ENCODE measurements at places on chromosomes 7 and 10.

DNA sequence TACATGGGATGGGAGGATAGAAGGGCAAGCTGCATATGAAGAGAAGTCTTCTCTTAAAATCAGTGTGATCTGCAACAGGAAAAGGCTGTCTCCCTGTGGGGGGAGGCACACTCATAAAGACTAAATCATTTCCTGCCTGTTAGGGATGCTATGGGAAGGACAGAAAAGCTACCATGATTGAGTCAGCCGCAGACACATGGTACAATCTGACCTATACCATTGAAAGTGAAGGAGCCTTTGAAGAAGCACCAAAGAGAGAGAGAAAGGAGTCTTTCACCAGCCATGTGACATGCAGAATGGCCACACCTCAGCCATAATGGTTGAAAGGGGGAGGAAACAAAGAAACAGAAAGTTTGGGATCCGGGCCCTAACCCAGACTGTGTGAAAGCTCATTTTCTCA lies 29.1 kb downstream of the NUDCD3 start:
- peak; percentile 30 for DNase-seq

GRCh38 chr10:4515721-4516120 lies 310.3 kb upstream of the AKR1E2 start:
- no peak for DNase-seq

DNA sequence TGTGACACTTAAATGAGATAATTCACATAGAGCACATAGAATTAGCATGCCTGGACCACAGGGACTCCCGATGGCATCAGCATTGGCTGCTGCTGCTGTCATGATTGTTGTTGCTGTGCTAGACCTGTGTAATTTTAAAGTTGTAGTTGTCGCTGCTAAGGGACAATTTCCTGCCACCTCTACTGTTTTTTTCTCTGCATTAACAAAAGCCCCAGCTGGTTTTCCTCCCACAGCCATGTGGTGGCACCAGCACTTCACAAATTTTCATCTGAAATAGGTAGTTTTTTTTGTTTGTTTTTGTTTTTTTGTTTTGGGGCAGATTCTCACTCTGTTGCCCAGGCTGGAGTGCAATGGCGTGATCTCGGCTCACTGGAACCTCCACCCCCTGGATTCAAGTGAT lies 25.4 kb upstream of the PRXL2A start:
- peak; percentile 63 for DNase-seq

GRCh38 chr10:62814756-62815380 lies 1.3 kb downstream of the EGR2 start:
- DNase-seq = no peak

GRCh38 chr10:101559596-101560297 lies 28.3 kb downstream of the POLL start:
- no peak for DNase-seq

DNA sequence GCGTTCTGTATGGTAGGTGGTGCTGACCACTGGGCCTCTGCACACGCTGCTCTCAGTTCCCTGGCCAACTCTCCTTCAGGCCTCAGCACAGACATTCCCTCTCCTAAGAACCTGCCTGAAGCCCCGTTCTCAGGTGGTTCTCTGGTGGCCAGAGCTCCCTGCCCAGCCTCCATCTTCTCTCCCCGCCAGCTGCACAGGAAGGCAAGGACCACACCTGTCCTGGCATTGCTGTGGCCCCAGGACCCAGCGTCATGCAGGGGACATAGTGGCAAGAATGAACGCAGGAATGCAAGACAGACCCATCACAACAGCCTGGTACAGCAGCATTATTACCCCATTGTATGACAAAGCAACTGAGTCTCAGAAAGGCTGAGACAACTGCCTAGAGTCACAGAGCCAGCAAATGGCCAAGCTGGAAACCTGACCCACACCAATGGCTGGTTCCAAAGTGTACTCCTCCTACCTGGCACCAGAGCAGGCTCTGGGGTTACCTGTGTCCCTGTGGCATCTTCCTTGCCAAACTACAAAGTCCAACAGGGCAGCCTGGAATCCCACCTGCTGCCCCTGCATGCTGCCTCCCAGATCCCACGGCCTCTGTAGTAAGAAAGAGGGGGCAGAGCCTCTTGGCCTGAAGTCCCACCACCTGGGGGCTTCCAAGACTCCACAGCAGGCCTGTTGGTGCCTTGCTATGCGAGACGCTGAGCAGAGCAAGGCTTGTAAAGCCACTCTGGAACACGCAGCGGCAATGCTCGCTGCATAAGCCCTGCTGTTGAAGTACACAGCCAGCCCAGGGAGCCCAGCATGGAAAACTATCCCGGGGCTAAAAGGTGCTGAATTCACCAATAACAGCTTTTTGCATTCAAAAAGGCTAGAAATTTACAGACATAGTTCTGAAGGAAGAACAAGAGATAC lies 73.3 kb downstream of the CHST15 start:
- no peak for DNase-seq

- DNase-seq = no peak
Measured at GRCh38 chr7:30159163-30159562, 24.4 kb downstream of the MTURN start.

DNA sequence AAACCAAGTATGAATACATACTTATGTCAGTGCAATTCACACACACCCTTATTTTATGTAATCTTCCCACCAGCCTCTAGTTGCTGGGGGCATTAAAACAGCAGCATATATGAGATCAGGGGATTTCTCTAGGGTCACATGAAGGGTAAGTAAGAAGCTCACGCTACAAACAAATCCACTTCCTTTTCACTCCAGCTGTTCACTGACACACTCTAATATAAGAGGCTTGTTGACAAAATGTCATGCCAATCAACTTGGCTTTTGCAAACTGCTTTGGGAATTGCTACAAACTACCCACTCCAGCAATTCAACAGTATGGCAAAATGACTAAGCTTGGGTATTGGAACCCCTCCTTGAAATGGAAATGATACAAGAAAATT lies 10.3 kb downstream of the FAM3C start:
- DNase-seq = peak; percentile 30

- DNase-seq = peak; percentile 14
Measured at GRCh38 chr10:98309366-98310355, 41.7 kb upstream of the LOXL4 start.

DNA sequence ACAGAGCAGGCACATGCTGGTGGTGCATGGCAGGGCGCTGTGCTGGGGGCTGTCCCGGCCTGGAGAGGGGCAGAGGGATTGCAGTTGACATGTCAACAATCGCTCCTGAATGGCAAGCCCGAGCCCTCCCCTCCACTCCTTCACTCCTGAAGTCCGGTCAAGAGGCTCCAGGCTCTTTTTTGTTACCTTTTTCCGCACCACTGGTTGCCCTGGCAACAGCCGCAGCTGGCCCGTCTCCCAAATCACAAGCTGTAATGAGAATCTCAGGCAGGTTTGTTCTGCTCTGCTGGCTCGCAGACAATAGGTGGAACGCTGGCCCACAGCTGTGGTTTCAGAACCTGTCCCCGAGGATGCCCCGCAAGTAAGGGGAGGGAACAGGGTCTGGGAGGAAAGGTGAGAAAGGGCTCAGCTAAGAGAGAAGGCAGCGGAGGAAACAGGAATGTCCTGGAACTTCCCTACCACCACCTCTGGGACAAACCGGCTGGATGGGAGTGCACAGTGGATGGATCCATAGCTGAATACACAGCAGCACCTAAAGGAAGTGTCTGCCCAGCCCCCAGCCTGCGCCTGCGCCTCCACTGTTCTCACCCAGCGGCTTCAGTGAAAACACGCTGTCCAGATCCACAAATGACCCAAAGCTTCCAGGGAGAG lies 58.9 kb downstream of the CALML3 start:
- DNase-seq = no peak

GRCh38 chr7:21999896-22000295 lies 54.2 kb upstream of the CDCA7L start:
- no peak for DNase-seq

- no peak for DNase-seq
Measured at GRCh38 chr7:91156316-91157185, 107.7 kb upstream of the FZD1 start.

DNA sequence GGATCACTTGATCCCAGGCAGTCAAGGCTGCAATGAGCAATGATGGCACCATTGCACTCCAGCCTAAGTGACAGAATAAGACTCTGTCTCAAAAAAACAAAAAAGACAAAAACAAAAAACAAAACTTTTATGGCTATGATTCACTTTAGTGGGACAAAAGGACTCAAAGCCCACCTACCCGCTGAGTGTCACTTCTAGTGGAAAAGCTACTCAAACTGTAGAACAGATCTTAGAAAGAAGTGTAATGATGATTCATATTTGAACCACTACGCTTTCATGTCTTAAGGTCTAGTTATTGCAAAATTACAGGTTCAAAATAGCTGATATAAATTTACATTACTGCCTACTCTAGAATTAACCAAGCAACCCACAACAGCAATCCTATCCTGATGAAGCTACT lies 47.1 kb upstream of the OTUD1 start:
- DNase-seq = no peak

GRCh38 chr10:3442451-3442990 lies 269.9 kb upstream of the PITRM1 start:
- DNase-seq = no peak

- DNase-seq = no peak
Measured at GRCh38 chr10:106559442-106559841, 605.1 kb downstream of the SORCS1 start.

- no peak for DNase-seq
Measured at GRCh38 chr7:94375691-94376090, 19.0 kb upstream of the COL1A2 start.

DNA sequence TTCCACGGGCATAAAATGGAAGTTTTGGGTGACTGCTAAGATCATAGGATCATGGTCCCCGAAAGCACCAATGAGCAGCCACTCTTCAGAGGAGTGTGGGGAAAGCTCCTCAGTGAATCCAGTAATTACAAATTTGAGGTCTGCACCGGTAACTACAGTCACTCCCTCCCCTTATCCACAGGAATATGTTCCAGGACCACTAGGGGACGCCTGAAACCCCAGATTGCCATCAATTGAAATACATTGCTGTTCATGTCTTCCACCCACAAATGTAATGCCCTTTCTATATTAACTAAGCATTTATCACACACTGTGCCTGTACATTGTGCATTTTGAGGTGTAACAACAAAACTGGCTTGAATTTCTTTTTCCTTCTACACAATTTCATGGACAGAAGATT lies 447.9 kb upstream of the PFKP start:
- no peak for DNase-seq

DNA sequence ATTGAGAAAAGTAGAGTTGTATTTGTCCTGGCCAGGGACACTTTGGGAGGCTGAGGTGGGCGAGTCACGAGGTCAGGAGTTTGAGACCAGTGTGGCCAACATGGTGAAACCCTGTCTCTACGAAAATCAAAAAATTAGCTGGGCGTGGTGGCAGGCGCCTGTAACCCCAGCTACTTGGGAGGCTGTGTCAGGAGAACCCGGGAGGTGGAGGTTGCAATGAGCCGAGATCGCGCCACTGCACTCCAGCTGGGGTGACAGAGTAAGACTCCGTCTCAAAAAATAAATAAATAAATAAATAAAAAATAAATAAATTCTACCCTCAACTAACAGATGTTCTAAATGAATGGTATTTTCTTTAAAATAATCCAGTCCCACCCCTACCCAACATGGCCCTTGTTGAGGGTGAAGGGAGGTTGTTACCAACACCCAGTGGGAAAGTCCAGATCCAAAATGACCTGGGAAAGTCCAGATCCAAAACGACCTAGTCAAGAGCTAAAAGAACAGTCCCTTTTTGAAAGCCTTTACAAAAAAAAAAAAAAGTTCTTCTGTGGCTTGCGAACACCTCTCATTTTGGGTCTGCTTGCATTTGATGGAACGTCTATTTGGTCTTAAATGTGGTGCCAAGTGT lies 16.0 kb downstream of the MXI1 start:
- DNase-seq = no peak

- no peak for DNase-seq
Measured at GRCh38 chr7:47497367-47498096, 84.4 kb downstream of the TNS3 start.

GRCh38 chr10:21807180-21807579 lies 196.3 kb downstream of the DNAJC1 start:
- no peak for DNase-seq

GRCh38 chr10:47269294-47269693 lies 30.7 kb upstream of the GDF10 start:
- no peak for DNase-seq

DNA sequence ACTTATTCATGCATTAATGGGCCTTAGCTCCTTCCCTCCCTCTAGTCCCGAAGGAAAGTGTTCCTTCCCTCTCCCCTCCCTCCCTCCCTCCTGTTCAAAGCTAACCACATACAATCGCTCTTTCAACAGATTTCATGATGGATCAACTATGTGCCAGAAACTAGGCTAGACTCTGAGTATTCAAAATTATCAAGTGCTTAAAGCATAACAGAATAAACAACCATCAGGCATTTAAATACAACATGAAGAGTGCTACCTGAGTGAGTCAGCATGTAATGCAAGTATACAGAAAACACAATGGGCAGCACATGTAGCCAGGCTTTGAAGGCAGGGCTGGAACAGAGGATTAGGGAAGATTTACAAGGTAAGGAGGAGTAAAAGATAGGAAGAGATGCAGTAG lies 11.3 kb downstream of the CHCHD3 start:
- DNase-seq = no peak

DNA sequence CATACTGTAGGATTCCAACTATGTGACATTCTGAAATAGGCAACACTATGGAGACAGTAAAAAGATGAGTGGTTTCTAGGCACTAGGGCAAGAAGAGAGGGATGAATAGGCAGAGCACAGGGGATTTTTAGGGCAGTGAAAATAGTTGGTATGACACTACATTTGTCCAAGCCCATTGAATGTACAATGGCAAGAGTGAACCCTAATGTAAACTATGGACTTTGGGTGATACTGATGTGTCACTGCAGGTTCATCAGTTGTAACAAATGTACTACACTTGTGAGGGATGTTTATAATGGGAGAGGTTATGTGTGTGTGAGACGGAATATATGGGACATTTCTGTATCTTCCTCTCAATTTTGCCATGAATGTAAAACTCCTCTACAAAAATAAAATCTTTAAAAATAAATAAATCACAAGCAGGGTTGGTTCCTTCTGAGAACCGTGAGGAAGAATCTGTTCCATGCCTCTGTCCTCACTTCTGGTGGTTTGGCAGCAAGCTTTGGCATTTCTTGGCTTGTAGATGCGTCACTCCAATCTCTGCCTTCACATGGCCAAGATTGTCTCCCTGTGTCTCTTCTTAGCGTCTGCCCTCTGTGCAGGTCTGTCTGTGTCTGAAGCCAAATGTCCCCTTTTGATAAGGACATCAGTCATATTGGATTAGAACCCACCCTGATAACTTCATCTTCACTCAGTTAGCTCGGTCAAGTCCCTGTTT lies 83.1 kb upstream of the AGBL3 start:
- DNase-seq = no peak

GRCh38 chr10:72126184-72126871 lies 38.0 kb upstream of the SPOCK2 start:
- DNase-seq = peak; percentile 50
